Epithelial cell of alveolus of lung (primary cell): ENCODE measurements at places on chromosomes 1 and 21. TPM values are rescaled to one million over a fixed set of nuclear protein-coding genes. Genes with fewer than 3 reads are reported as not detected.

Gene PROX1
- total RNA-seq: under 0.01 and 0.32 TPM in 2 replicates

Gene IVL
- total RNA-seq: not detected in 2 replicates

Gene PKP1
- total RNA-seq: under 0.01 and 0.24 TPM in 2 replicates

Gene BNIPL
- total RNA-seq: 0.13 and 2.3 TPM in 2 replicates

Gene ZNF670
- total RNA-seq: 0.96 and 2.6 TPM in 2 replicates

Gene NPR1
- total RNA-seq: 0.52 and 1.0 TPM in 2 replicates

Gene B3GALT5
- total RNA-seq: 0.08 and 0.39 TPM in 2 replicates

Gene DYRK3
- total RNA-seq: 13.5 and 19.4 TPM in 2 replicates

Gene KIF2C
- total RNA-seq: 19.3 and 40.6 TPM in 2 replicates

Gene TPTE
- total RNA-seq: not detected in 2 replicates

Gene CFHR3
- 0.24 TPM in 1 of 2 replicates, not detected in the other for total RNA-seq

Gene HYI
- total RNA-seq: 26.1 and 123 TPM in 2 replicates

Gene TNFSF4
- 3.3 and 100 TPM in 2 replicates for total RNA-seq

Gene RHCE
- total RNA-seq: 0.56 and 1.3 TPM in 2 replicates
